ENCODE measurements at places on chromosomes 5 and 9.

GRCh38 chr9:136528716-136529341 is 17.0 kb downstream of the NOTCH1 start:
- DNase-seq = no peak

GRCh38 chr9:61673247-61673646 is 483.4 kb downstream of the SPATA31A7 start:
- DNase-seq = no peak

DNA sequence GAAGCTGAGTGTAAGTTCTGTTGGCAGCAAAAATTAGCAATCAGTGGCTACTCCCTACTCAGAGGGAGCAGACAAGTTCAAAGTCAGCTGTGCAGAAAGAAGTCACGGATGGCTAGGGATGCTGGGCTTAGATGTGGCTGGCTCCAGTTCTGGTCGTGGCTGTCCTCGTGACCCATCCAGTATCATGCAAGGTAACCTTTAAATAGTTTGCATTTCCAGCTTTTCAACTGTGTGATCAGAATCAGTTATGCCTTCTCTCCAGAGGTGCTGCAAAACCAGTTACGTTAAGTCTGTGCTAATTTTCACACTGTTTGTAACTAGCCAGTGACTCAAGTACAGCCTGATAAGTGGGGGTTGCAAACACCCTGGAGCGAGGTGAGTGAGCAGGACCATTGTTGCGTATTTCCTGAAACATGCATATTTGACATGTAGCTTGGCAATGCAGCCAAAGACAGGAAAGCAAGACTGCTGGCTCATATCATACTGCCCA is 302.4 kb downstream of the ATPSCKMT start:
- no peak for DNase-seq

GRCh38 chr5:146672866-146673265 is 156.9 kb upstream of the GPR151 start:
- DNase-seq = no peak

- DNase-seq = no peak
These were observed 21.0 kb upstream of the ALDH1B1 start for GRCh38 chr9:38371495-38371894.
